ENCODE measurements at places on chromosomes 5 and 9.

DNA sequence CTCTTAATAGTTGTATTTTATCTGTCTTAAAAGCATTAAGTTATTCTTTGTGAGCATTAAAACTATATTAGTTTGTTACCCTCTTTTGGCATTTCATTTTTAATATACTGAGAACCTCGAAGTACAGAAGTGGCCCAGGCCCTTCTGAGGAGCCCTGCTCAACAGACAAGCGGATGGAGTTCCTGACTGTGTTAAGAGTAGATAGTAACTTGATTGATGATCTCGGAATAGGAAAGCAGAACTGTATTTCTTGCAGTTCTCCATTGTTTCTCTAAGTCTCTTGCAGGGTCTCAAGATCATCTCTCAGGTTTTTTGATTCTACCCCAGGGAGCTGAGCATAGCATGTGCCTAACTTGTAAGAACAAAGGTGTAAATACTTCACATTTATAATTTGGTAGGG lies 139.6 kb downstream of the SMARCA2 start:
- DNase-seq = no peak

GRCh38 chr9:107375001-107375400 lies 91.9 kb downstream of the RAD23B start:
- DNase-seq = no peak

- no peak for DNase-seq
Observed at GRCh38 chr9:105046907-105047741, 119.2 kb upstream of the ABCA1 start.

GRCh38 chr5:142118155-142118686 lies 9.6 kb downstream of the NDFIP1 start:
- no peak for DNase-seq

DNA sequence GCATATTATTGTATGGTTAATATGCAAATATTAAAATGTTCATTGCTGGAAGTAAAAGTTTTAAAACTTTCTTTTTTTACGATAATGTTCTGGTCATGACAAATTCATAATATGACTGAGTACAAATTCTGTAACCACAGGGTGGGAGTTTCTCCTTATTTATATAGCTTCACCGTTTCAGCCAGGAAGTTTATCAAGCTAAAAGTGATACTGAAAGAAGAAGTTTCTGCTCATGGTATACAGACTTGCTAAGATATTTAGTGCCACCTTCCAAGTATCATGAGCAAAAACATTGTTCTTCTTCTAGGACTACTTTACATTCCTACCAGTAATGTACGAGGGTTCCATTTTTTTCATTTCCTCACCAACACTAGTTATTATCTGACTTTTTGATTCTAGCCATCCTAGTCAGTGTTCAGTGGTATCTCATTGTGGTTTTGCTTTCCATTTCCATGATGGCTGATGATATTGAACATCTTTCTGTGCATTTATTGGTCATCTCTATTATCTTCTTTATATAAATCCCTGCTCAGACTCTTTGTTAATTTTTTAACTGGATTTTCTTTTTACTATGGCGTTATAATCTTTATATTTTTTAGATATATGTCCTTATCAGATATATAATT lies 94.2 kb upstream of the PRRC1 start:
- DNase-seq = no peak

DNA sequence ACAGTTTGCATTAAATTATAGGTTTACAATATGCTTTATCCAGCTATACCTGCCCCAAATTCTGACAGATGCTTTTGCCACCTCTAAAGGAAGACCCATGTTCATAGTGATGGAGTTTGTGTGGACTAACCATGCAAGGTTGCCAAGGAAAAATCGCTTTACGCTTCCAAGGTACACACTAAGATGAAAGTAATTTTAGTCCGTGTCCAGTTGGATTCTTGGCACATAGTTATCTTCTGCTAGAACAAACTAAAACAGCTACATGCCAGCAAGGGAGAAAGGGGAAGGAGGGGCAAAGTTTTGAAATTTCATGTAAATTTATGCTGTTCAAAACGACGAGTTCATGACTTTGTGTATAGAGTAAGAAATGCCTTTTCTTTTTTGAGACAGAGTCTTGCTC lies 41.0 kb downstream of the FXN start:
- DNase-seq = no peak

DNA sequence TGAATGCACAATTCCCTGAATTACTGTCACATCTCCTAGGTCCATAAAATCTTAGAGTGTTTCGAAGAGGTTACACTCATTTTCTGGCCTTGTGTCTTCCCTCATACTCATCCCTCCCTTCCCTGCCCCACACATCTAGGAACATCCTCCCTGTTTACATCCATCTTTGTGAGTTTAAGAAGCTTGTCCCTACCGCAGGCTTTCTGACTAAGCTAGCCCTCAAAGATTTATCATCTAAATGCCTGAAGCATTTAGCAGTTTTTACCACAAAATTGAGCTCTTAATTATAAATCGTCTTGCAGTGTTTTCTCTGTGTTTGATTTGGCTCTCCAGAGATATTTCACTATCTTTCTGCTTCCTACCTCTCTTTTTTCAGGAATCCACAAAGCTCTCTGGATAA lies 374.8 kb downstream of the KIAA0825 start:
- DNase-seq = no peak
